ENCODE measurements at places on chromosomes 6 and 20.

- no peak for DNase-seq
Observed at GRCh38 chr6:10408457-10408856, 6.4 kb downstream of the TFAP2A start.

DNA sequence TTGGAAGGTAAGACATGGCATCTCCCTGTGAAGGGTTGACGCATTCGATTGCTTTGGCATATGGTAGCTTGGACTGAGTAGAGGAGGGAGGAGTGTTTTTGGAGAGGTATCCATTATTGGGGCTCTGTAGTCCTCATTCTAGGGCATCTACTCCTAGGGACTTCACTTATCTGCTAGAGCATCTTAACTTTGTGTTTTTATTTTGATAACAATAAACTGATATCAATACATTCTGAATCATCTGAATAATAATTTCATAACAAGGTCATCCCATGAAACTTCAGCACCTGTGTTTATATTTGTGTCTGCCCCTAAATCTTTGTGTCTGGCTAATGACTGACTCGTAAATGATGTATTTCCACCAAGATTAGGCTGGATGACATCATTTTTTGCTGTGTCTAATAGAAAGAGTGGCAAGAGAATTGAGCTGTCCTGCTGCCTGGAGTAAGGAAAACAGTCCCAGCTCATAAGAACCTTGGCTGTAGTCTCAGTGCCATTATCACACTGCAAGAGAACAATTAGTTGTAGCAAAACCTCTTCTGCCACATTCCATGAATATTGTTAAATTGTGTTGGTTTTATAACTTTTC is 288.5 kb downstream of the PRL start:
- DNase-seq, result no peak

GRCh38 chr6:161242113-161242512 is 31.7 kb downstream of the AGPAT4 start:
- DNase-seq, result no peak

DNA sequence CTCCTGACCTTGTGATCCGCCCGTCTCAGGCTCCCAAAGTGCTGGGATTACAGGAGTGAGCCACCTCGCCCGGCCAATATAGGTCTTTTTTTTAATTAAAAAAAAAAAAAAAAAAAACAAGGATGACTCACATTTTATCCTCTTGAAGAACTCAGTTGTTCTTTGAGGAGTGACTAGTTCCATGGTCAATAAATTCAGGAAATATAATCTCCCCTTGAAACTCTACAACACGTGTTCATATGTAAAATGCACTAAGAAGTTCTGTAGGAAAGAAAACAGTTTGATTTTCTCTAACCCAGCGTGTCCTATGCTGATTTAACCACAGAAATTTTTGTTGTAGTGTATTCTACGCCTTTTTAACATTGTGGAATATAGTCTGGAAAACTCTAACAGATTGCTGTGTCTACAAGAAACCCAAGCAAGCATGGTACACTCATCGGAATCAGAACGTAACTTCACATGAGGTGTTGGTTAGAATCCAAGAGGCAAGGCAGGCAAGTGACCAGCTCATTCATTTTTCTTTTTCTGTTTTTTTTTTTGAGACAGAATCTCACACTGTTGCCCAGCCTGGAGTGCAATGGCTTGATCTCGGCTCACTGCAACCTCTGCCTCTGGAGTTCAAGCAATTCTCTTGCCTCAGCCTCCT is 79.0 kb upstream of the ZNF217 start:
- DNase-seq, result no peak

DNA sequence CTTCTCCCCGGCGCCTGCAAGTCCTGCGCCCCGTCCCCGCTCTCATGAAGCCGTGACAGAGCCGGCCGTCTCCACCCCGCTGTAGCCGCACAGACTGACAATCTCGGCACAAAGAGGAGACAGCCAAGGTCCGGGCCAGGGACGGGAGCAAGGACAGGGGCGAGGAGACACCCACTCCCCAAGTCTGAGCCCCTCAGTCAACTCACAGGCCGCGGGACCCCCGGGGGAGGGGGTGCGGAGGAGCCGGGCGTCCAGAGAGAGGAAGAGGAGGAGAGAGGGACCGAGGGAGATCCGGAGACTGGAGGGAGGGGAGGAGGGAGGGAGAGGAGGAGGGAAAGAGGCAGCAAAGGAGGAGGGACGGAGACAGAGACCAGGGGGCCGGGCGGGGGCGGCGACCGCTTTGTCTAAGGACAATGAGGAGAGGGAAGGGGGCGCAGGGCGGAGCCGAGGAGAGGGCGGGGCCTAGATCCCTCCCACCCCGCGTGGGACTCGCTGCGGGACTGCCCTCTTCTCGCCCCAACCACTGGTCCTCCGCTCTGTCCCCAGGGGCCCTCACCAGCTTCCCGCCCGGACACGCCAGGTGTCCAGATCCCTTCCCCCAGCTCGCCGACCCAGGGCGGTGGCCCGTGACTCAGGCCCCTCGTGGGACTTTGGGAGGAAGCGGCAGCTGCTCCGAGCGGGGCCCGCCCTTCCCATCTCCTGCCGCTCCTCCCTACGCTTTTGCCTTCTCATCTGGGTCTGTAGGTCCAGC is 638 bp upstream of the PPP1R18 start:
- DNase-seq, result peak; percentile 79

GRCh38 chr6:161273274-161273751 is 548 bp downstream of the AGPAT4 start:
- no peak for DNase-seq

- no peak for DNase-seq
Observed at GRCh38 chr6:36110863-36111262, 19.4 kb upstream of the MAPK13 start.

DNA sequence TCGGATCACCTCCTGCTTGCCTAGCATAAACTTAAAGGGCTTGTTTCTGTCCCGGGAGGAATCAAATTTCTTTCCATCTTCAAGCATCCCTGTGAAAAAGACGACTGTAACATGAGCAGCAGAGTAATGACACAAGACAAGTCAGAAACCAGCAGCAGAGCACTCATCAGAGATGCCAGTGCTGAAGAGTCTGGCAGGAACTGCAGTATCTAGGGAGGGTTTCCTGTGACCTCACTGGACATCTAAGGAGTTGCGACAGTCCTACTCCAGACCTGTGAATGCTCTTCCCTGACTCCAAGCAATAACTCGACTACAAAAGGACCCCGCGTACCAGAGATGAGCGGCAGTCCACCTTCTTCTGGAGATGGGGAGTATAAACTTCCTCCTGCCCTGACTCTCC is 17.3 kb downstream of the FKBP1A start:
- DNase-seq, result no peak

DNA sequence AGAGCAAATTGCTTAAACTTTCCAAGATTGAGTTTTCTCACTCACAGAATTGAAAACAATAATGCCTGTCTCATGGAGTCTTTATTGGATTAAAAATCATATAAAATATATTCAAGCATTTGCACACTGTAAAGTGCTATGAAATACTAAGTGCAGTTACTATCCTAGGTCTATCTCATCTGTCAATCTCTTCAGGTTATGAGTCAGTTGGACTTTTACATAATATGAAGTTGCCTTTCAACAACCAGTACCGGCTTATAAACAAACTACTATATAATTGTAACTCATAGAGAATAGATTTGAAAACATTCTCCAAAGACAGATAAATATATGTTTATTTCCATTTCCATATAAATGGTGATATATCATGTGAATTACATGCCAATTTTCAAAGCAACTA is 20.4 kb upstream of the GSTA4 start:
- DNase-seq, result no peak

DNA sequence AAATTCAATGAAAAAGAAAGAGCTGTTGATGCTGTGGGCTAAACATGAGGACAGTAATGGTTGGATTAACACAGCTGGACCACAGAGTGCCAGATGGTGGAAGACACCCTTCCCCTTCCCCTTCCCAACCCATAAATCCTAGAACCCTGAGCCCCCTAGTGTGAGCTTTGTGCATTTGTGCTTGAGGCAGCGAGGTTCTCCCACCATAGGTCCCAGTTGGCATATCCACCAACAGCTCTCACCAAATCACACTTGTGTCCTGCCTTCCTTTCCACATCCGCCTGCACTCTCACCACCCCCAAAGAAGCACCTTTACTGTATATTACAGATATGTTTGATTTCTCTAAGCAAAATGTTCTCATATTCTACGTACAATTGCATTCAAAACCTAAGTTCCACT is 32.8 kb upstream of the HBS1L start:
- DNase-seq, result no peak

- DNase-seq, result no peak
Observed at GRCh38 chr6:145241721-145242120, 493.6 kb downstream of the EPM2A start.

GRCh38 chr6:133893946-133894345 is 5.0 kb downstream of the TCF21 start:
- no peak for DNase-seq

- DNase-seq, result no peak
Observed at GRCh38 chr6:13865141-13865540, 50.8 kb upstream of the MCUR1 start.

Measured in GM12864 (cell line).